ENCODE measurements at places on chromosomes 1 and 21. TPM values are rescaled to one million over a fixed set of nuclear protein-coding genes. Genes with fewer than 3 reads are reported as not detected.

DNA sequence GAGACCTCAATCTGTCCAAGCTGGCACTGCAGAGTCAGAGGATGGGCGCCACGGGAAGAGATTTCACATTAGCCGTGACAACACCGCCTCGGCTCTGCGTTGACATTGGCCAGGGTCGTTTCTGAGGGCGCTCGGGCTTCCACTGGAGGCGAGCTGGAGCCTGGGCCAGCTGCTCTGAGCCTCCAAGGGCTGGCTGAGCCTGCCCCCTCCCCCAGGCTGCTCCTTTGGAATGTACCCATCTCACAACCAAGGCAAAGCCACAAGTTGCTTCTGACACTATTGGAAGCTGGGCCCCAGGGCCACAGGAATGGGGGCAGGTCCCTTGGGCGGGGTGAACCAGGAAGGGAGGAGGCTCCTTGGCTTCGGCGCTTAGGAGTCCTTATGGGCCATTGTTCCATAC, 12.7 kb downstream of the GPR3 start:
- no peak for DNase-seq

RGSL1 gene
- total RNA-seq = not detected

- DNase-seq = no peak
Measured at GRCh38 chr21:35026617-35027562, 22.2 kb downstream of the RUNX1 start.

CASQ1 gene
- 0.71 TPM for total RNA-seq

B4GALT2 gene
- total RNA-seq = 56.4 TPM

DNA sequence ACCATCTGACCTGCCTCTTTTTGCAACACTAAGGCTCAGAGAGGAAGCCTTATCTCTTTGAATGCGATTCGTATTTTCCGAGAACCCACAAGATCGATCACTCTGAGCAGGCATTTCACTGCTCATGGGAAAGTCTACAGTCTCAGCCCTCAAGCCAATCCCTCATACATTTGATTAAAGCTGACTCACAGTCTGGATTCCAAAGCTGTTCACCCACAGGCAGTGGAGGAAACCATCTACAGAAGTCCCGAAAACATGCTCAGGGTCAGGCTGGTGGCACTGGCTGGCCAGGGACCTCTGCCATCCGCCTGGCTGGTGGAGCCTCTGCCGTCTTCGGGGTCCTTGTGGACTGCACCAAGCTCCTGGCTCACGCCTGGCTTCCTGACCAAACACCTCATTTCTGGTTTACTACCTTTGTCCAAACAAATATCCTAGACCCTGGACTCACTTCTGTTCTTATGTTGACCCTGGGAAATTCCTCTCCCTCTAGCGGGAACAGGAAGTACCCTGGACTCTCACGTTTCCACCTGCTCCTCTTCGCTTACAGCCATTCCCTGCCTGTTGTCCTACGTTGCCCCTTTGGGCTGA, 650.0 kb downstream of the SMYD3 start:
- no peak for DNase-seq

- no peak for DNase-seq
Measured at GRCh38 chr1:177343445-177343844, 172.7 kb downstream of the BRINP2 start.

DNA sequence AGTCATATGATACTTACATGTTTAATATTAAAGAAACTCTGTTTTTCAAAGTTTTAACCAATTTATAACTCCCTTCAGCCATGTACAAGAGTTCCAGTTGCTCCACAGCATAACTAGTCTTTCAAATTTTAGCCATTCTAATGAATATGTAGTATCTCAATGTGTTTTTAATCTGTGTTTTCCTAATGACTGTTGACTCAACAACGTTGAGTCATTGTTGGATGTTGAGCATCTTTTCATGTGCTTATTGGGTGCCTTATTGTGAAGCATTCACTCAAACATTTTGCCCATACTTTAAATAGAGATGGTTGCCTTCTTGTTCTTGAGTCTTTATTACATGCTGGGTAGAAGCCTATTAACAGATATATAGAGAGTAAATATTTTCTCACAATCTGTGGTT, 240.2 kb upstream of the LYPLAL1 start:
- DNase-seq = no peak

DNA sequence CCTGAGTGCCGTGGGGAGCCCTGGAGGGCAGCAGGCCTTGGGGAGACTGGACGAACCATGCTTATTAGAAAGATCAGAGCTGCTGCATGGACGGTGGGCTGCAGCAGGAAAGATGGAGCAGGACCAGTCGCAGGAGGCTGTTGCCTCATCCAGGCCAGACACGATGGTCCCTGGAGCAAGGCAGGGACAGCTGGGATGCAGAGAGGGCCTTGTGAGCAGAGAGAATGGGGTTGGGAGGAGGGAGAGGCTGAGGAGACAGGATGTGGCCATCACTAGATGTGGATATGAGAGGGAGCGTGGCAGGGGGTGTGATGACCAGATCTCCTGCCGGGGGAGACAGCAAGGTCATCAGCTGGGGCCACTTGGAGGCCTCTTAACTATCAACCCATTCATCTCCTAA, 727.6 kb downstream of the PTPRU start:
- no peak for DNase-seq
